ENCODE measurements at places on chromosomes 6 and 20.

GRCh38 chr20:12833861-12834260 lies 174.9 kb upstream of the SPTLC3 start:
- no peak for DNase-seq

DNA sequence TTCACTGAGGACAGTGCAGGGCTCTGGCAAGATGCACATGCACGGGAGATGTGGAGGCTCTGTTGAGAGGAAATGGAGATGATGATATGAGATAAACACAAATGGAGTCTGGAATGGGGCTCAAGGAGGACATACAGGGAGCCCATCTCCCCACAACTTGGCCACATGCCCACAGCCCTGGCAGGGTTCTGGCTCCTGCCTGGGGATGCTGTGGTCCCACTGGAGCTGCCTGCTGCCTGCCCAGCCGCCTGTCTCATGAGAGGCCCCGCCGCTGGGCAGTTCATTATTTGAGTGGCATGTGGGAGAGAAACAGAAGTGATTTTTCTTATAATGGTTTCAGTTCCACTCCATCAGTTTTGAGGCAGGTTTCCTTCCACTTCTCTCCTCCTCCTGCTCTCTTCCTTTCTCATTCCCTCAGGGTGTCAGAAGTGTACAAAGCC lies 133.6 kb upstream of the TRAF3IP2 start:
- DNase-seq = no peak

GRCh38 chr20:50467718-50468356 lies 42.3 kb upstream of the PTPN1 start:
- DNase-seq = no peak

DNA sequence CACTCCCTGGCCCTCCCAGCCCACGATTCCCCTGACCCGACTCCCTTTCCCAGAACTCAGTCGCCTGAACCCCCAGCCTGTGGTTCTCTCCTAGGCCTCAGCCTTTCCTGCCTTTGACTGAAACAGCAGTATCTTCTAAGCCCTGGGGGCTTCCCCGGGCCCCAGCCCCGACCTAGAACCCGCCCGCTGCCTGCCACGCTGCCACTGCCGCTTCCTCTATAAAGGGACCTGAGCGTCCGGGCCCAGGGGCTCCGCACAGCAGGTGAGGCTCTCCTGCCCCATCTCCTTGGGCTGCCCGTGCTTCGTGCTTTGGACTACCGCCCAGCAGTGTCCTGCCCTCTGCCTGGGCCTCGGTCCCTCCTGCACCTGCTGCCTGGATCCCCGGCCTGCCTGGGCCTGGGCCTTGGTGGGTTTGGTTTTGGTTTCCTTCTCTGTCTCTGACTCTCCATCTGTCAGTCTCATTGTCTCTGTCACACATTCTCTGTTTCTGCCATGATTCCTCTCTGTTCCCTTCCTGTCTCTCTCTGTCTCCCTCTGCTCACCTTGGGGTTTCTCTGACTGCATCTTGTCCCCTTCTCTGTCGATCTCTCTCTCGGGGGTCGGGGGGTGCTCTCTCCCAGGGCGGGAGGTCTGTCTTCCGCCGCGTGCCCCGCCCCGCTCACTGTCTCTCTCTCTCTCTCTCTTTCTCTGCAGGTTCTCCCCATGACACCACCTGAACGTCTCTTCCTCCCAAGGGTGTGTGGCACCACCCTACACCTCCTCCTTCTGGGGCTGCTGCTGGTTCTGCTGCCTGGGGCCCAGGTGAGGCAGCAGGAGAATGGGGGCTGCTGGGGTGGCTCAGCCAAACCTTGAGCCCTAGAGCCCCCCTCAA lies at the start of gene LTA:
TSS of gene LTA (plus strand) at position 249 of the 871 bp plus-strand sequence. CDS start at position 703, 454 bp downstream.
- DNase-seq = no peak

DNA sequence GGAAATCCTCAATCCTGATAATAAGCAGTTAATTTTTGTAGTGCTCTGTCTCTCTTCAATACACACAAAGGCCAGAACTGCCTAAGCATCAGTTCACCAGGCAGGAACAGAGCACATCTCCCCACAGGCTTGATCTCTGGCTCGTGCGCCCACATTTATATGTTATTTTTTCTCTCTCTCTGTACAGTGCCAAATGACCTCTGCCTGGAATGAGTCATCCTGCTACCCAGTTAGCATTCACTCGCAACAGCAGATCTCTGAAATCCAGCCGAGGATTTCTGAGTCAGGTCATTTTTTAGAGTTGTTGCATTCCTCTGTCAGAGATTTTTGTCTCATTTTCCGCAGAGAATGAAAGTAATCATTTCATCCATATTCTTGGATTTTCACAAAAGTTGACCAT lies 107.1 kb downstream of the COL12A1 start:
- DNase-seq = no peak

GRCh38 chr6:119037941-119038623 lies 40.4 kb downstream of the FAM184A start:
- no peak for DNase-seq

DNA sequence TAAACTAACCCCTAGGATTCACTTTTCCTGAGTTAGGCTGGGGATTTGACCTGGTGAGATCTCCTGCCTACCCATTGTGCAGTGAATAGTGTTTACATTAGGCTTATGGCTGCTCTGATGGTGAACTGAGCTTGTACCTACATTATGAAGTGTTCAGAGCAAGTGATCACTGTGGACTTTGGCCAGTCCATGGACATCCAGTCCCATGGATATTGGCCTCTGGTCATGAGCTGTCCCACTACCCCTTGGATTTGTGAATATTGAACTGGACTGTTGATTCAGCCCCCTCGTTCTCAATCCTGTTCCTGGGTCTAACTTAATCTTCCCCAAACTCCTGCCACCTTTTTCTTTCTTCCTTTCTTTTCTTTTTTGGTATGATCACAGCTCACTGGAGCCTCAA lies 13.8 kb downstream of the ASIP start:
- no peak for DNase-seq

GRCh38 chr20:37526839-37527637 lies 638 bp downstream of the BLCAP start:
- DNase-seq = no peak

GRCh38 chr6:28768187-28768913 lies 155.4 kb downstream of the TRIM27 start:
- DNase-seq = no peak

GRCh38 chr6:86017236-86017635 lies 374.6 kb upstream of the SYNCRIP start:
- DNase-seq = no peak

DNA sequence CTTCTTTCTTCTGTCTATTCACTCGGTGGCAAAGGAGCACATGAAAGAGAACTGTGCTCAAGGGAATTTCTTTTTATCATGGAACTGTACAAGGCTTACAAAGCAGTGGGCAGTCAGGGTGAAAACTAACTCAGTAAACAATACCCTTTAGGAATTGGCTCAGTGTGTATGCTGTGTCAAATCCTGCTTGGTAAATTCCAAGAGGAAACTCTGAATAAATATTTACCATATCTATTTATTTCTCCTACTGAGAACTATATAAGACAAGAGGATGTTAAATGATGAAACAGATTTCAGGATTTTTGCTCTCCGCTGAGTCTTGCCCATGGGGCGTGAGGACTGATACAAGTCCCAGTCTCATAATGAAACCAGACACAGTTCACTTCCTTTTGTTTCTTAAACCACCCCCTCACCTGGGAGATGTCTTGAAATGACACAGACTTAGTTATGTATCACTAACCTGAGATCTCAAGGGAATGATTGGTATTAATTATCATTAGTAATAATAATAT lies 188.8 kb downstream of the BACH2 start:
- no peak for DNase-seq

- no peak for DNase-seq
Measured at GRCh38 chr6:121917834-121918559, 481.5 kb upstream of the HSF2 start.

- DNase-seq = no peak
Measured at GRCh38 chr6:18070486-18070885, 52.0 kb downstream of the NHLRC1 start.

- no peak for DNase-seq
Measured at GRCh38 chr6:119760046-119760445, 410.5 kb upstream of the MAN1A1 start.

GRCh38 chr6:43673444-43674084 lies 14.0 kb downstream of the MRPS18A start:
- no peak for DNase-seq

DNA sequence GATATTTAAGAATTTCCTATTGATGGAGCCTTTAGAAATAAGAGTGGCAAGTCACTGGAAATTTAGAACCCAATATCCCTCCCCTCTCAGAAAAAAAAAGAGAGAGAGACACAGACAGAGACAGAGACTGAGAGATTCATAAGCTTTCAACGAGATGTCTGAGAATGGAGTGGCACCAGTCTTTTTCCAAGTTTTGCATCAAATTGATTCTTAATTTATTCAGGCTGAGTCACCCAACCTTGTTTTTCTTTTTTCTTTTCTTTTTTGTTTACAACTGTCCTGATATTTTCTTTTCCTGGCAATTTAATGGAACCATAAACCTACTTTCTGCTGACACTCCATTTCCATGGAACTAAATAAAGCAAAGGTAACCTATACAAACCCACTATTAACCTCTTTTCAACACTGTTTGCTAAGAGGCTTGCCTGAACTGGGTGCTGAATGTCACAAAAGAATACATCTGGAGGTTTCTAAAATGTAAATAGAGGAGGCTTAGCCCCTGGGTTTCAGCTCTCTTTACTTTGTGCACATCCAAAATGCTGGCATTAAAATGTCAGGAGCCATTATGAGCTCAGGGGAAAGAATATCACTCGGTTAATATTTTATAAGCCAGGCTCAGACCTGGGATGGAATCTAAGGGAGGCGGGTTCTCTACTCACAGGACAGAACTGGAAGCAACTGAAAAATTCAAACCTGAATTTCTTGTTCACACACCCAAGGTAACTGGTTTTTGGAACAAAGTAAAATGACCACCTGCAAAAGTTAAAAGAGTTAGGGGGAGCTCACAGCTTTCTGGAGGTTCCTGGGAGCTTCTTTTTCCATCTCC lies 100.8 kb downstream of the BFSP1 start:
- no peak for DNase-seq

- DNase-seq = no peak
Measured at GRCh38 chr20:8735014-8735413, 333.9 kb upstream of the PLCB4 start.

DNA sequence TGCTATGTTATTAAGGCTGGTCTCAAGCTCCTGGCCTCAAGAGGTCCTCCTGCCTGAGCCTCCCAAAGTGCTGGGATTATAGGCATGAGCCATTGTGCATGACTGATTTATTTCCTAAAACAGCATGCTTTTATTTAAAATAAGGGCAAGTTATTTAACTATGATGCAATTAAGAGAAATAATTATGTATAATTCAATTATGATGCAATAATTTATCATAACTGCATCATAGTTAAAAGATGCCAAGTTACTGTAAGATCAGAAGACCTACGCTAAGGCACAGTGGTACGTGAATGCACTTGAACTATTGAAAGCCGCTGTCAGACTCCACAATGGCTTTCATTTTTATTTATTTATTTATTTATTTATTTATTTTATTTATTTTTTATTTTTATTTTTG lies 24.3 kb upstream of the EMILIN3 start:
- DNase-seq = no peak

DNA sequence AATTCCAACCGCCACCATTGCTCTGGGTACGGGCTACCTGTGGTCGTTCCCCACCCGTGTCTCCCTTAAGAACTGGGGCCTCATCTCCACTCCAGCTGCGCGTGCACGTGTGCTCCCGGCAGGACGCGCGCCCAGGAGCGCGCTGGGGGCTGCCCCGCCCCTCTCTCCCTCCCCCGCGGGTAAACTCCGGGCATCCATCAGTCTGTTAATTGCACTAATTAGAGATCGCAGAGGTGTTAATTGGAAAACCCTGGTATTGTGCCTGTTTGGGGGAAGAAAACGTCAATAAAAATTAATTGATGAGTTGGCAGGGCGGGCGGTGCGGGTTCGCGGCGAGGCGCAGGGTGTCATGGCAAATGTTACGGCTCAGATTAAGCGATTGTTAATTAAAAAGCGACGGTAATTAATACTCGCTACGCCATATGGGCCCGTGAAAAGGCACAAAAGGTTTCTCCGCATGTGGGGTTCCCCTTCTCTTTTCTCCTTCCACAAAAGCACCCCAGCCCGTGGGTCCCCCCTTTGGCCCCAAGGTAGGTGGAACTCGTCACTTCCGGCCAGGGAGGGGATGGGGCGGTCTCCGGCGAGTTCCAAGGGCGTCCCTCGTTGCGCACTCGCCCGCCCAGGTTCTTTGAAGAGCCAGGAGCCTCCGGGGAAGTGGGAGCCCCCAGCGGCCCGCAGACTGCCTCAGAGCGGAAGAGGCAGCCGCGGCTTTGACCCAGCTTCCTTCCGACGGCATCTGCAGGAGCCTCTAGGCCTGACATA lies 14.4 kb downstream of the FOXP4 start:
- peak; percentile 89 for DNase-seq

- DNase-seq = peak; percentile 97
Measured at GRCh38 chr20:63980806-63981728, at the start of gene PRPF6. PRPF6 (plus strand) TSS chr20:63981132; CDS start chr20:63981246, 114 bp downstream.

DNA sequence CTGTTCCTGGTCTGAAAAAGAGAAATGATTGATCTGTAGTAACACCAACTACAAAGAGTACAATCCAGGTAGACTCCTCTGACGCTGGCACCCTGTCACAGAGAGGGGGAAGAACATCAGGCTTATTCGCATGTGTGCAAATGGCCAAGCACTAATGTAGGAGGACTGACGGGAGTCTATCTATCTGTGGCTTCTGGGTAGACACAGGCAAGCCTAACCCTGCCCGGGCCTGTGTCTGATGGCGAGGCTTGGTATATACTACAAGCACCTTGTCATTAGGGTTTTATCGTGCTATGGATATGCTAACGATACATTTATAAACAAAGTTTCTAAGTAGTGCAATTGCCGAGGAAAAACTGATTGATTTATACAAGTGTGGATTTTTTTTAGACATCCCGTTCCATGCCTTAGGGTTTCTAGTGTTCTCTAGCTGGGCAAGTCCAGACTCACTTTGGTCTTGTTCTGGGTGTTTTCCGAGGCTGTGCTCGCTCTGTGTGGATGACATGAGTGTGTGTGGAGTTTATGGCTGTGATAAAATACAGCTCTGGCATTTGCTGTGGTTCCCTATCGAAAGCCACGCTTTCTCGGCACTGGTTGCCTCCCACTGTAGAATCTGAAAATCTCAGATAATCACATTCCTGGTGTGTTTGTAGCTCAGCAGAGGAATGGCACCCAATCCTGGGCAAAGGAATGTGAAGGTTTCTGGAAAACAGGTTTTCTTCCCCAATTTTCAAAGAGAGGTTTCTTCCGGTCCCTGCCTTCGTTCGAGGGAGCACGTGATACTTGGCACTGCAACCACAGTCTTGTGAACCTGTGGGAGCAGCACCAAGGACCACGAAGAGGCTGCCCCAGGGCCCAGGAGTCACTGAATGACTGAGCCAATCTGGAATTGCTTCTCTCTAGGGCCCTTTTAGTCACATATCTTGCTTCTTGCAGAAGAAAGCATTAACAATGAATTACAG lies 67.5 kb upstream of the EDN1 start:
- no peak for DNase-seq

DNA sequence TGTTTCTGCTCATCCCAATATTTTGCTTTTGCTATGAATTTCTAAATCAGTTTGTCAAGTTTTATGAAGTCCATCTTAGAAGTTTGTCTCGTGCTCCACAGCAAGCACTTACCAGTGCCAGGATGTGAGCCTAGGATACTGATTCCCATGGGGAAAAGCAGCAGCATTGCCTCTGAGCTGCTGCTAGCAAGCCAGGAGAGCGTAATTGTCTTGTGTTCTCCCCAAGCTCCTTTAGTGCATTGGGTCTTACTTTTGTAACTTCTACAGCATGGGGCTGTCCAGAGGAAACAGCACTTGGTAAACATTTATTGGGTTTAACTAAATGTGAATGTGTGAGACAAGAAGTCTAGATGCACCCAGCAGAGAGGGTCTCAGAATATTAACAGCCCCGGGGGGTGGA lies 76.1 kb downstream of the RNF182 start:
- DNase-seq = no peak
